HFFc6 (cell line): ENCODE measurements at places on chromosomes 2 and 18. TPM values are rescaled to one million over a fixed set of nuclear protein-coding genes. Genes with fewer than 3 reads are reported as not detected.

The FKBP1B gene
- 4.9 to 7.4 TPM (median 6.2 TPM) in 3 replicates for total RNA-seq

The TUBA4B gene
- total RNA-seq: not detected in 2 replicates

The BCL11A gene
- 1.2 to 2.9 TPM (median 2.3 TPM) in 3 replicates for total RNA-seq

The CRYBA2 gene
- total RNA-seq: not detected in 3 replicates

DNA sequence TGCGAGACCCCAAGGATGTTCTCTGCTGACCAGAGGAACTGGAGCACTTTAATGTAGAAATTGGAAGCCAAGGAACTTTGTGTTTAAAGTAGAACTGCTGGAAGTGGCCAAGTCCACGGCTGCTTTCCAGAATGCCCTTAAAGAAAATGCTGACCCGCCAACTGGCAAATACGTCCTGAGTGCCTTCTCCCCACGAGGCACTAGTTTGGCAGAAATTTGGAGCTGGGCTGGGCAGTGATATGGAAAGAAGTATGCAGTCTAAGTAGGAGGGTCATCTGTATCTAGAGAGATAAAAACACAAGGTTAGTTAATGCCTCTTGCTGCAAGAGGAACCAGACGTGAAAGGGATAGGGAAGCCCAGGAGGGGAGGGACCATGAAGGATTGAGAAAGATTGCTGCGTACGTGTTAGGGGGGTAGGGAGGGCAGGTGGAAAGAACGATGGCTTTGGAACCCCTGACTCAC is 59.3 kb upstream of the RFX8 start:
- DNase-seq: no peak
- no peaks in the 10 kb centered on the region for H3K36me3 ChIP-seq
- no peak overlapping the region for H3K27ac ChIP-seq
- no peak overlapping the region for H3K4me3 ChIP-seq

DNA sequence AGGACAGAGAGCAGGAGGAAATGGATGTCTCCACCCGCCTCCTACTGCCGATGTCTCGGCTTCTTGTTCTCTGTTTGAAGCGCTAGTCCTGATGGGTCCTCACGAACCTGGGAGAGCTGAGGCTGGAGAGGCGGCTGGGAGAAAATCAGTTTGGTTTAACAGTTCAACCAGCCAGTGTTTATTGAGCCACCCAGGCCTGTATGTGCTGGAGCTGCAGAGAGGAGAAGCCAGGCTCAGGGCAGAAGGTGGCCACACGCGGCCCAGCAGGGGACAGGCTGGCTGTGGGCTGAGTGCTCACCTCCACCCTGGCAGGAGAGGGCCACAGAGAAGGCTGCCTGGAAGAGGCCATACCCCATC is 202.1 kb downstream of the CYP26B1 start:
- peaks cover 50% of the 10 kb centered on the region for H3K4me1 ChIP-seq
- H3K27me3 ChIP-seq: peaks cover 12% of the 10 kb centered on the region
- no peak overlapping the region for H3K4me3 ChIP-seq
- DNase-seq: no peak
- no peaks in the 10 kb centered on the region for H3K36me3 ChIP-seq
- H3K27ac ChIP-seq: no peak overlapping the region

DNA sequence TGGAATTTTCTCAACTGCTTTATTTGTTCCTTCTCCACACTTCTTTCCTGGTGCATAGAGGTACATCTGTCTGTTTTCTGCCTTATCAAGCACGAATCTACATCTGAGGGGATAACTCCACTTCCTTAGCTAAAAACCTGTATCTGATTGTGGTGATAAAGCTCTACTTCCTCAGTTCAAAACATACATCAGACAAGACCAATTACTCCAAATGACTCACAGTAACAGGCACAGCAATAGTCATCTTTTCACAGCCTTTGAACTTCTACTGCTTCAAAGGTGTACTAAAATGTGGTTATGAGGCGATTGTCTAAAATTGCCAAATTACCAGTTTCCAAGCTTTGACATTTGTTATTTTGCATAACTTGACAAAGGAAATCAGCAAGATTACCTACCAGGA is 803.6 kb upstream of the ZEB2 start:
- DNase-seq: peak; percentile 45
- H3K27me3 ChIP-seq: no peaks in the 10 kb centered on the region
- no peak overlapping the region for H3K4me3 ChIP-seq
- no peaks in the 10 kb centered on the region for H3K36me3 ChIP-seq
- peaks cover 14% of the 10 kb centered on the region for H3K4me1 ChIP-seq
- no peak overlapping the region for H3K27ac ChIP-seq

DNA sequence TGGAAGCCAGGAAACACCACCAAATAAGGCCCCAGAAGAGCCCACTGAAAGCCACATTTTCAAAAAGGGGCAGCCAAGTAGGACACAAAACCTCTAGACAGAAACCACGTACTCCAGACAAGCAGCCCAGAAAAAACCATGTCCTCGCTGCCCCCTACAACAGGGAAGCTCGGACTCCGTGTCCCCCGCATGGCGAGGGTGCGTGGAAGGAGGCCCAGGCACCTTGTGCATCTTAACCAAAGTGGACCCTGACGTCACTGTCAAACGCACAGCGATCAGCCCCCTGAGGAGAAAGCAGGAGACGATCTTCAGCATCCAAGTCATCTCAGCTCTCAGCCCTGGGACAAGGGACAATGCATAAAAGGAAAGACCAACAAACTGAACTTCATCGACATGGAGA is 168.4 kb downstream of the EIPR1 start:
- no peak overlapping the region for H3K4me3 ChIP-seq
- no peaks in the 10 kb centered on the region; the same call in none of the 2 replicates for H3K27me3 ChIP-seq
- no peak overlapping the region for H3K27ac ChIP-seq
- H3K36me3 ChIP-seq: 0 out of 2 replicates have a peak, but pooled peaks cover 5% of the 10 kb centered on the region
- DNase-seq: no peak
